ENCODE measurements at places on chromosomes 11 and 22. TPM values are rescaled to one million over a fixed set of nuclear protein-coding genes. Genes with fewer than 3 reads are reported as not detected.
A peak's percentile ranks its signal among the peaks of the same experiment; 100 is the strongest.

DNA sequence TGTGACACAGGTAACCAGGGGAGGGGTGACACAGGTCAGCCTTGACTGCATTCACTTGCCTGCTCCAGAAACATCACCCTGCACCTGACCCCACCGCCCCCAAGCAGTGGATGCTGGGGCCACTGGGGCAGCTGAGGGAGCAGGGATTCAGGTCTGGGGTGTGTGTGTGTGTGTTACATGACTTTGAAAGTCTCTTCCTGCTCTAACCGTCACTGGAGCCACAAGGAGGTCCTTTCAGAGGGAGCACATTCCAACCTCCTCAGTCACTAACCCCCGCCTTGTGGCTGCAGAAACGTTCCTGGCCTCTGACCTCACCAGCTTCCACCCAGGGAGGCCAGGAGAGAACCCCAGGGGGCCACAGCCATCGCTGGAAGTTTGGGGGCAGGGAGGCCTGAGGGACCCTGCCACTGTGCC, 2.9 kb upstream of the FOSL1 start:
- no peak for DNase-seq

DNA sequence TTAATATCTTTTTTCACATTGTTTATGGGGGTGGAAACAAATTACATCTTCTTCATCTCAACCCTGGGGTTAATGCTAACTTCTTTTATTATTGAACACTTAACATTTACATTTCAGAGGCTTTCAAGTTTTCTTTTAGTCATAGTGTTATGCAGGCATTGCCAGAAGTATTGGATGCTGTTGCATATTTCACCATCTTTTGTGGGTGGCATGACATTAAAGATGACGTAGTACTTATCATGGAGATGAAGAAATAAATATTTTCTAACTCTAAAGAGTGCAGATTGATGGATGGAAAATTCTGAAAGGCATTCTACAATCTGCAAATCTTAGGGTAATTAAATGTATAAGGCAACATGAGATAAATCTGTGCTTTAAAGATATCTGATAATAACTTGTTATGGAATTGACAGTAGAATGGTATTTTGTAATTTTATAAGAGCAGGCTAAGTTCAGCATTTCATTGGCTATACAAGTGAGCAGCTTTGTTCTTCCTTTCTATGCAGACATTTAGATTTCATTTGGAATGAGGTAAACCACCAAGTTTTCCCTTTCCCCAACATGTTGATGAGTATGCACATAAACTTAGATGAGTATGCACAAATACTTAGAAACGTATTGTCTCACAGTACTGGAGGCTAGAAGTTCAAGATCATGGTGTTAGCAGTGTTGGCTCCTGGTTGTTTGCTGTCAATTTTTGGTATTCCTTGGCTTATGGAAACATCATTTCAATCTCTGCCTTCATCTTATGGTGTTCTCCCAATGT, 924.4 kb downstream of the METTL15 start:
- DNase-seq, result no peak

DNA sequence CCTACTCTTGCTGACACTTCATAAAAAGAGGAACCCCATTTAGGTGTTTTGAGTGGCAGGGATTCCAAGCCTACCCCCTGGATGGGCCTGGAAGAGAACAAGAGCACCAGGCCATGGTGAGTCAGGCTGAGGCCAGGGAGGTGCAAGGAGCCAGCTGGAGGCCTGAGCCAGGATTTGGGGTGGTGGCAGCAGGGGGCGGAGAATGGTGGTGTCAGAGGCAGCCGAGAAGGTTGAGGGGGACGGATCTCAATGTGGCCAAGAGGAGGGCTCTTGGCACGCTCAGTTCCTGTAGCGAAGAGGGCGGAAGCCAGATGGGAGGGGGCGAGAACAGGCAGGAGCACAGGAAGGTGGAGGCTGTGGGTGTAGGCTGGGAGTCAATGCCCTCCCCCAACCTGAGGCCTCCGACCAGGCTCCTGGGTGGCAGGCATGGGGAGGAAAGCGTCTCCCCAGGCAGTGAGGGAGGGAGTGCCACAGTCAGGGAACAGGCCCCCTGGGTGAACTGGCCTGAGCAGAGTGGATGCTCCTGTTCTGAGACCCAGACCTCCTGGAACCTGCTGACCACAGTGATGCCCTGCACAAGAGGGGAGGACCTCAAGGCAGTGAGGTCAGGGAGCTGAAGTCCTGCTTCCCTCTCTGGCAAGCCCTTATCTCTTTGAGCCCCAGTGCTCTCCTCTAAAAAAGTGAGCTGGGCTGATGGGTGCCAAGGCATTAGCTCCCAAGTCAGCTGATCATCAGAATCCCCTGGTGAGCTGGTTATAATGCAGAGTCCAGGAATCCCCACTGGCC, 13.9 kb downstream of the RTN4RL2 start:
- DNase-seq, result no peak

Gene SPON1
- total RNA-seq, result 36.8 TPM

DNA sequence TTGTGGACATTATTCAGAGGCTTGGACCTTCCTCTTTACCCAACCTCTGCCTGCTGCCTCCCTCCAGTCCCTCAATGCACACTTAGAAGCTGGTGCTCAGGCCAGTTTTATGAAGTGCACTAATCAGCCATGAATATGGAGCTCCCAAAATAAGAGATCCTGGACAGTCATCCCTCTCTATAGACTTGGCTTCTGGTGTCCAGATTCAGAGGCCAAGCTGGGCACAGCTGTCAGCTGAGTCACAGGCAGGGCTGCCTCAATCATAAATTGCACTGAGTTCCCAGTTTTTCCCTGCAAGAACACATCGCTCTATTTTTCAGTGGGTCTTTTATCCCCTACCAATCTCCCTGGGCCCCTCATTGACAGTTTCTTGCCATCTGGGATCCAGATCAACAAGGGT, 161.7 kb upstream of the CADM1 start:
- peak; percentile 18 for DNase-seq

DNA sequence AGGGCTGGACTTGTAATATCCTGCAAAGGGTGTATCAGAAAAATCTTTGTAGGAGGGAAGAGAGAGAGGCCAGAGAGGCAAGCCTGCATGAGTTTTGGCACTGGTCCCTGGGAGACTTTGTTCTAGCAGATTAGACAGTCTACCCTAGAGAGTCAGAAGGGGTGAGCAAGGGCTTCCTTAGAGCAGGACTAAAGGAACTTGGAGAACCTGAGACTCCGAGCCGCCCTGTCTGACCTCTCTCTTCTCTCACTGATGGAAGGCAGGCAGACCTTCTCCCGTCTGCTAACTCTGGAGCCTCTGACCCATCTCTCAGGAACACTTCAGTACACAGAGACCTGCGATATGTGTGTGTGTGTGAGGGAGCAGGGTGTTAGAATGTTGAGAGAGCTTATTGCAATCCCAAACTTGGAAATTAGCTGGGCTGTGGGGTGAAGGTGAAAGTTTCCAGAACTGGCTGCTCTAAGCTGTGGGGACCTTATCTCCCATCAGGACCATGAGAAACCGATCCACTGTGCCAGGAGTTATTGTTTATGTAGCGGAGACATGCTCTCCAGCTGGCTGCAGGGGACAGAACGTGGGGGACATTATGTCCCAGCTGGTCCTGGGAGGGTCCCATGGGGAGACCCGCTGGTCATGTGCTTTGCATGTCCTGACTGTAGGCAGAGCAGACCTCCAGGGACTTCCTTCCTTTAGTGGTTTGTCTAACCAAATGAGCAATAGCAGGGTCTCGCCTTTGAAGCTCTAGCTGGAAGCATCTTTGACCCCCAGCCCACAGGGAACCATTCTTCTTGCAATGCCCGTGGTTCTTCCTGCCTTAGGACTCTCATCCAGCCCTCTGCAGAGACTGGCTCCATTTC, 51.1 kb downstream of the TIMP3 start:
- DNase-seq, result peak; percentile 86
